ENCODE measurements at places on chromosomes 3 and 15.

- DNase-seq, result no peak
Measured at GRCh38 chr3:169147238-169148008, 516.1 kb downstream of the MECOM start.

- DNase-seq, result no peak
Measured at GRCh38 chr3:40505599-40506462, at the start of gene ZNF620. ZNF620 (plus strand) TSS chr3:40506039; CDS start chr3:40506353, 314 bp downstream.

DNA sequence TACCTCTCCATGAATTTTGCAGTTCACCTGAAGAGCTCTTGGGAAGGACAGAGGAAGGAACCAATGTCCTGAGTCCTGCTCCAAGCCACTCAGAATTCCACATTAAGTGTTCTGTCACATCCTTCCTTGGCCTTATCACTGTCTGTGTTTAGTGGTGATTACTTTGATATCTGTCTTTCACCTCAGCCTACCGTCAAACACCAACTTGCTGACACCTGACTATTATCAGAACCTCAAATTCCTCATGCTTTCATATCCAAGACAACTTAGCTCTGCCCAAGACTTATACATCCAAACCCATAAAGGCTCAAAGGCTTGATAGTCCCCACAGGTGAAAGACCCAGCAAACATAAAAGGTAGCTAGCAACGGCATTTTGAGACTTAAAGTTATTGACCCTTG, 280.0 kb downstream of the MEX3B start:
- DNase-seq, result no peak

- no peak for DNase-seq
Measured at GRCh38 chr15:66714543-66714981, 12.5 kb downstream of the SMAD6 start.

DNA sequence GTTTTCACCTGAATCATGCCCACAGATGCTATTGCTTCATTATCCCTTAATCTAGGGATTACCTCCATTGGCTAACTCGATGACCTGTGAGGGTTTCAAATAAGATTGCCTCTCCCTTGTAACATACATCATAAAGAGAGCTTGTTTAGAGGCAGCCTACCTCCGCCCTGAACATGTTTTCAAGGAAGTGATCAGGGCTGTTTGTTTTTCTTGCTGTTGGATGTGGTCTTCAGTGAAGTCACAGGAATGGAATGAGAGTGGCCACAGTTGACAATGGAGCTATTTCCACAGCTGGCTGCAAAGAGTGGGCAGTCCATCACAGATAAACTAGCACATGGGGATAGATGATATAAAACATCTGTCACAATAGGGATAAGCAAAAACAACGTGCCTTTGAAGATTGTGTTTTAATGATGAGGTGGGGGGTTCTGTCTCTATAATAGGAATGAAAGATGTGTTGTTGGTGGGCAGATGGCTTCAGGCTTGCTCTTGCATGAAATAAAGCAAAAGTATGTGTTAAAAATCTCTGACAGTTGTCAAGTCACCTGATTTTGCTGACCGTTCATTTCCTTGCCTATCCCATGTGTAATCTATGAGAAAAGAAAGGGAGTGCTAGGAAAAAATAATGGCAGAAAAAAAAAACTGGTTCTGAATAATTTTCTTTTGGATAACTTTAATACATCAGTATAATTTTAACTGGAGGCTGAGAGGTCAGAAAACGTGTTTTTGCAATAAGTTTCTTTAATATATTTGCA, 642.3 kb downstream of the RBMS3 start:
- DNase-seq, result peak; percentile 54

DNA sequence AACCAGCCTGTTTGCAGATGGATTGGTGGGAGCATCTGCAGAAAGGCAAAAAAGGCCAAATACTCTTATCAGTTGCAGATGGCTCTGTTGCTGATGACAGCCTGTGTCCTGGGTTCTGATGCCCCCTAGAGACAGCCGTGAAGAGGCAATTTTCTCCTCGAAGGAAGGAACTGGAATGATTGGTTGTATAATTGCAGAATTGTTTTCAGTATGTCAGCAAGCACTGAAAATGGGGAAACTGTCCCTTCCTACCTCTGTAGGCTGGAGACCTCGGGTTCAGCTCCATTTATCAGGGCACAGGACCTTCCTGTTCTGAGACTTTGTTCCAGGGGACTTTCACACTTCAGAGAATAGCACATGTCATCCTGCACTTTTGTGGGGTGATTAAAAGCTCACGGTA, 103.0 kb downstream of the PGPEP1L start:
- DNase-seq, result no peak

DNA sequence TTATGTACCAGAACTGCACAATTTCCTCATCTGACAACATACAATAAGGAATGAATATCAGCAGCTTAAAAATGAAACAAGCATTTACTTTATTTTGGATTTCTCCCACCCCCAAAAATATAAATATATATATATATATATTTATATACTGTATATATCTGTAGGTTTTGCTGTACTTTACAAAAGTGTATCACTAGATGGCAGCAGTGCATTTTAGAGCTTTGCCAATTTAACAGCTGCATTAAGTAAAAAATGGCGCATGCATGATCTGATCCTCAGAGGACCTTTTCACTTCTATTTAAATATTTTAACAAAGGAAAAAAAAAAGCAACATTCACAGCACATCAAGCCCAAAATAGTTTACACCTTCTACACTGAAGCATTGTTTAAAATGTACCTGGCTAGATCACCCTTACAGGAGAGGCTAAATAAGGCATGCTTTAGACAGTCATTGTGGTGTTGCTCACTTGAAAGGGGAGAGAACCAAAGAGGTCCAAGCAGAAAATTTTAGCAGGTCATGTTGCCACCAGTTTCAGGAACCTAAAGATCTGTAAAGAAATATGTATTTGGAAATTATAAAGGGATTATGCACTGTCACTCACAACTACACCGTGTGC, 72.6 kb downstream of the NPTN start:
- DNase-seq, result peak; percentile 40

GRCh38 chr15:43912208-43912607, 85.4 kb downstream of the WDR76 start:
- DNase-seq, result no peak

DNA sequence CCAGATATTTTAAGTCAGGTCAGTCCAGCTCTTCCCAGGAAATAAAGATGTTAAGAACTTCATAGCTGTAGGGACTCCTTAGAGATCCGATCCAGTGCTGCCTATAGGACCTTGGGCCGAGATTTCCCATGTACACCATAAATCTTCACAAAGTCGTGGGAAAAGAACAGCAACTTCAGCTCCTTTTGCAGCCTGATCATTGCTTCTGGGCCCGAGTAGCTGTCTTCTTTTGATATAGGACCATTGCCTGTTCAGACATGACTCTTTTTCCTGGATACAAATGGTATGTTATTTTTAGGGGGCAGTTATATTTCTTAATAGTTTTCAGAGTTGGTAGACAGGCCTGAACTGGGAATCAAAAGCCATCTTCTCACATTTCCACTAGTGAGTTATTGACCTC, 20.5 kb downstream of the IL1RAP start:
- DNase-seq, result no peak

DNA sequence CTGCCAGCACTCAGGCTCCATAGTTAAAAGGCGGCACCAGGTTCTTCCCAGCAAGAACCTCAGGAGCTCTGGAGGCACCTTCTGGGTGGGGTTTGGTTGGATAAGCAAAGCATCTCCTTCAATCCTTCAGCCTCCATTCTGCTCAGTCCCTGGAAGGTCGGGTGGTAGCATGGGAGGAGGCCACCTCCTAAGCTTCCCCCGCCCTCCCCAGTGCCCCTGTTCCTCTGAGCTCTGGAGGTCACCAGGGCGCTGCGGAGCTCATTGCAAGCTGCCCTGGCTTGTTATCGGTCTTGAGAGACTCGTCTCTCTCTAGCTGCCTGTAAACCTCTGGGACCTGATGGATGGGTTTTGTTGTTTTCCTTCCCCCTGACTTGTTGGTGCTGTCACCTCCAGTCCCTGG, 124.8 kb downstream of the RPLP1 start:
- DNase-seq, result no peak

- no peak for DNase-seq
Measured at GRCh38 chr15:80950291-80951078, 39.1 kb downstream of the MESD start.

DNA sequence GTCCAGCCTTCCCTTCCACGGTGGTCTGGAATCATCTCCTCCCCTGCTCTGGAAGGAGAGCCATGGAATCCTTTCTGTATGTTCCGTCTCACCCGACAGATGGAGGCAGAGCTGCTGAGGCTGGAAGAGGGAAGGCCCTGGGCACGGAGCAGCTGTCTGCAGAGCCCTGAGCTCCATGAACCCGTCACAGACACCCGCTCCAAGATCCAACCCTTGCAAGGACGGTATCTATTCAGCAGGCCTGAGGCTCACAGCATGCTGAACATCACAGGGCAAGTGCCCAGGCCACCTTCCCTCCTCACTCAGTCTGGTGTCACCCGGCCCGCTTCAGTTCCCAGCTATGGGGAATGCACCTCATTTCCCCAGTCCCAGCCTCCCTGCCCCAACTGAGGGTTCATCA, 103.9 kb downstream of the LRIG1 start:
- DNase-seq, result no peak

GRCh38 chr3:107684431-107684925, 161.7 kb downstream of the BBX start:
- no peak for DNase-seq

- no peak for DNase-seq
Measured at GRCh38 chr3:122055215-122055614, at the start of gene CD86. CD86 (plus strand) TSS chr3:122055362; CDS start chr3:122055490, 128 bp downstream.

DNA sequence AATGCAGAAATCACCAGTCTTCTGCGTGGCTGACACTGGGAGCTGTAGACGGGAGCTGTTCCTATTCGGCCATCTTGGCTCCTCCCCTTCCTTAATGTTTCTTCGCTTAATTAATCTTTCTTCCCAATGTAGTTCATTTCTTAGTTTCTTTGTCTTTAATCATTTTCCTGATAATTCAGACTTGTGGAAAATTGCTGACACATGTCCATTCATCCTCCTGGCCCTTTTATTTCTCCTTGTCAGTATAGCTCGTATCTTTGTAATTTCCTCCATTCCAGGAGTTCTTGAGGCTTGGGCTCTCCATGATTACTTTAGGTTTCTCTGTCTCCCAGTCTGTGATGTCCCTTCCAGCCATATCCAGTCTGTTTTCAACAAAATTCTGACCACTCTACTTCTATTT, 98.7 kb downstream of the UBE2E2 start:
- no peak for DNase-seq

GRCh38 chr3:11155341-11156025, 1.2 kb downstream of the HRH1 start:
- DNase-seq, result peak; percentile 63

DNA sequence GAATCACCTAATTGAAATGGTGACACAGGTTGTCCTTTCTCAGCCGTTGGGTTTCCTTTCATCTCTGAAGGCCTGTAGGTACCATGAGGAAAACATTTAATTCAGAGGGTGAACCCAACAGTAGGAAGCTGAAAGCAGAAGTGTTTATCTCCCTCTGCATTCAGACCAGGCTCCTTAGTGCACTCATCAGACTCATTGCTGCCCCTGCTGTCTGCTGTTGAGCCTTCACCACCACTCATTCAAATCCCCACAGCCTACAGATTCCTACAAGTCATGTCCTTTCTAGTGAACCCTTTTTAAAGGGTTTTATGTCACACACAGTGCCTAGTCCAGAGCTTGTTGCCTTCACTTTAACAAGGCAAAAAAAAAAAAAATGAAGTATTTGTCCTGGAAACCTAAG, 13.4 kb downstream of the WDR48 start:
- DNase-seq, result no peak

DNA sequence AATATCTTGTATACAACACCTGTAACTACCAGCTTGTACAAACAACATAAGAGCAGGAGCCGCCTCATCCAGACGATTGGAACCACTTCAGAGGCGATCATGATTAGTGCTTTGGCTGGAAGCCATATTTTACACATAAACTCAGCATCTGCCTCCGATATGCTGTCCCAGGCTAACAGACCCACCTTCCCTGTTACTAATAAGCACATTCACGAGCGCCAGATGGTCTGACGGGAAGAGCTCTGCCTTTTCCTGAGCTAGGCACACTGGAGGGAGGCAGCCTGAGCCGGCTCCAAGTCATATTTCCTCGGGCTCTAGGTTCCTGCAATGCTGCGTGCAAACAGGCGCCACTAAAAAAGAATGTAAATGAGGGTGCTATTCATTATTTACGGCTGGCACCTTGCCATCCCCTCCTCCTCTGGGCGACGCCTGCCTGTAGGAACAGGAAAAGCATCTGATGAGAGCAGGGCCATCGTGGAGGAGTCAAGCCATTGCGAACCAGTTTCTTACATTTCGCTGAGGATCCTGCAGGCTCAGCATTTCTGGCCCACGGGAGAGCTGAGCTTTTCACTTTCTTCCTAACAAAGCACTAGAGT, 98.2 kb downstream of the ANXA2 start:
- DNase-seq, result no peak

- DNase-seq, result no peak
Measured at GRCh38 chr3:47932421-47932820, 83.8 kb downstream of the MAP4 start.

DNA sequence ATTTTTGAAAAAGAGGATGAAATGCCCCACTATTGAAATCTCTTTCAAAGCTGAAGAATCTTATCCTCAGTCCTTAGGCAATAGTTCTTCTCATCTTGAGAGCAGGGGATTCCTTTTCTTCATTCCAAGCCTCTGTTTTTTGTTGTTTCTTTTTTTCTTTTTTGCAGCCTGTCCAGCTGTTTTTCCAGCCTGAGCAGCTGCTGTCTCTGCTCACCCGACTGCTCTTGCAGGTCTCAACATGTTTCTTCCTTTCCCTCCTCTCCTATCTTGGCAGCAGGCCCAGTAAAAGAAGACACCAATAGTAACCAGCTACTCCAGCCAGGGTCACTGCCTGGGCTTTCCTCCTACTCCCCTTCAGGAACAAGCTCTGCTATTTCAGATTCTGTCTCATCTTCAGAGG, 23.8 kb downstream of the MEX3B start:
- no peak for DNase-seq

- no peak for DNase-seq
Measured at GRCh38 chr3:187454085-187454815, 86.1 kb downstream of the RTP4 start.

- no peak for DNase-seq
Measured at GRCh38 chr3:85821130-85821756, 862.5 kb downstream of the CADM2 start.

DNA sequence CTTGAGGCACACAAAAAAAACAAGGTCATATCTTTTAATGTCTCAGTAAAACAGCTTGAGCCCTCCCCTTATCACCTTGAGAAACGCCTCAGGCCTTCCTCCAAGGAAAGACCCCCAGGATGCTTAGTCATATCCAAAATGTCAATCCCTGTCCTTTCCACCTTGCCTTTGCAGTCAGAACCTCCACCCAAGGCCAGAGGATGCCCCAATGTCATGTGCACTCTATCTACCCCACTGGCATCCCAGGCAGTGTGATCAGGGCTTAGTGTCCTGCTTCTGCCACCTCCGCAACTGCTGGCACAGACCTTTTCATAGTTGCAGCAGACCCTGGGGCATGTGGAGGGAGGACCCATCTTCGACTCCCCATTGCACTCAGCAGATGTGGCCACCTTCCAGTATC, 268.0 kb upstream of the LRRFIP2 start:
- DNase-seq, result no peak

- no peak for DNase-seq
Measured at GRCh38 chr15:27077790-27078189, 106.8 kb downstream of the GABRG3 start.

GRCh38 chr3:64365877-64366276, 140.6 kb upstream of the PRICKLE2 start:
- no peak for DNase-seq

GRCh38 chr3:36124118-36124796, 256.0 kb upstream of the STAC start:
- DNase-seq, result peak; percentile 3
